ENCODE measurements at places on chromosomes 7 and 10.

DNA sequence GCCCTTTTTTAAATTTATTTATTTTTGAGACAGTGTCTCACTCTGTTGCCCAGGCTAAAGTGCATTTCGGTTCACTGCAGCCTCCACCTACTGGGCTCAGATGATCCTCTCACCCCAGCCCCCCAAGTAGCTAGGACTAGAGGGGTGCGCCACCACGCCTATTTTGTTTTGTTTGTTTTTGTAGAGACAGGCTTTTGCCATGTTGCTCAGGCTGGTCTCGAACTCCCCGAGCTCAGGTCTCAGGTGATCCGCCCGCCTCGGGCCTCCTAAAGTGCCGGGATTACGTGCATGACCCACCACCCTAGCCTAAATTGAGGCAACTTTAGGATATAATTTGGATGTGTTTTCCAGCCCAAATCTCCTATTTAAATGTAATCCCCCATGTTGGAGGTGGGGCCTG is 805 bp downstream of the ZNF736 start:
- DNase-seq: peak; percentile 57

DNA sequence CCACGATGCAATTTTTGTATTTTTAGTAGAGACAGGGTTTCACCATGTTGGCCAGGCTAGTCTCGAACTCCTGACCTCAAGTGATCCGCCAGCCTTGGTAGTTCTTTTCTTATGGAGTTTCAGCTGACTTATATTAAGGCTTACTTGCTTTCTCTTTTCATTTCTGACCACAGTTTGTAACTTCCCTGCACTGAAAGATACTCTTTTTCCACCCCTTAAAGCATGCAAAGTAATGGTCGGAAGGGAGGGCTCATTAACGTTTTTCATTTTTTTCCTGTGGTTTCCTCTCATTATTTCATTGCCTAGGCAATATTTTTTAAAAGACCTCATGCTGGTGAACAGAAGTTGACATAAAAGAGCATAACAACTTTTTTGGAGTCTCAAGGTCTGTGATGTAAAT is 27.0 kb downstream of the ADRB1 start:
- no peak for DNase-seq

- no peak for DNase-seq
Measured at GRCh38 chr10:115988380-115988779, 284.6 kb downstream of the GFRA1 start.

GRCh38 chr10:121975295-121976086 is 474 bp upstream of the NSMCE4A start:
- no peak for DNase-seq

DNA sequence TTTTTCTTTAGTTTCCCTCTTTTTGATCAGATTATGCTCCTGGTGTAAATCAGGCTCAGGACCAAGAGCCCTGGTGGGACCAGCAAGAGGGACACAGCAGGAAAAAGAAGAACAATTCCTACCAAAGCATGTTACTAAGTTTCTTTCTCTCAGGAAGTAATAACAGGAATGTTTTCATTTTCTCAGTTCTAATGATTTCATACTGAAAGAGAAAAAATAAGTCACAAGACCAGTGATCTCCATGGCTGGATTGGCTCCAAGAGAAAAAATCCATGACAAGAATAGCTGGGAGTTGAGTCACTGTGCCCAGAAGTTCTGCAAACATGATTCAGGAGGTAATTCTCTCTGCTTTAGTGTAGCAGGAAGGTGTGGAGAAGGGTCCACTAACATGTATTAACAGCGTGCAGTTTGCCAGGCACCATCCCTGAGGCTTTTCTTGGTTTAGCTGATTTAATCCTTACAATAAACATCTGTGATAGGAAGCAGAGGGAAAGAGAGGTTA is 23.8 kb upstream of the IFIT2 start:
- no peak for DNase-seq

DNA sequence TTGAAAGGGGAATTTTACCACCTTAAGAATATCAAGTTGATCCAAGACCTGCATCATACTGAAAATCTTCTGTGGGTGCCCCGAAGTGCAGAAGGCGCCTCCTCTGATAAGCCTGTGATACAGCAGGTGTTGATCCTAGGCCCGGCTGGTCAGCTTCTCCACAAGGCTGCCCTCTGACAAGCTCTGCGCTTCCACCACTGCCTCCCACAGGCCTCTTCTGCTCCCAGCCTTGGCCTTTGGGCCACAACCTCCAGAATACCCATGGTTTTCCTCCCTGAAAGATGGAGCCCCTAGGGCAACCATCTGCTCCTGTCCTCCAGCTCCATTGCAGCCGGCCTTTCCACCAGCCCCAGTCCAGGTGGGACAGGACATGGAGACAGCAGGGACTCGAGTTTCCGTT is 5.6 kb upstream of the OGDHL start:
- no peak for DNase-seq

DNA sequence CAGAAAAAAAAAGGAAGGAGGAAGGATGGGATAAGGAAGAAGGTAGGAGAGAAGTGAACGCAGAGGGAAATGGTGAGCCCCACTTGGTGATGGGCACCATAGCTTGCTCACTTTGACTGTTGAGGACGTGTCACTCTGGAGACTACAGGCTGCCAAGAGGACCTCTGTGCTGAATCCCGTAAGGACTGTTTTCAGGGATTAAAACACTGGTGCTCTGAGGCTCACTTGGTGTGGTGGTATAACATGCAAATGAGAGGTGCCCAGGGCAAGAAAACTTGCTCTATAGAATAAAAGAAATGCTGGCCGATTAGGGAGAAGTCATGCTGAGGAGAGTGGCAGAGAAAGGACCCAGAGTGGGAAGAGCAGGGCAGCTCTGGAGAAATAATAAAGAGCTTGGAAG is 5.3 kb upstream of the IL2RA start:
- DNase-seq: peak; percentile 2

- no peak for DNase-seq
Measured at GRCh38 chr7:136139417-136139816, 162.3 kb upstream of the MTPN start.

DNA sequence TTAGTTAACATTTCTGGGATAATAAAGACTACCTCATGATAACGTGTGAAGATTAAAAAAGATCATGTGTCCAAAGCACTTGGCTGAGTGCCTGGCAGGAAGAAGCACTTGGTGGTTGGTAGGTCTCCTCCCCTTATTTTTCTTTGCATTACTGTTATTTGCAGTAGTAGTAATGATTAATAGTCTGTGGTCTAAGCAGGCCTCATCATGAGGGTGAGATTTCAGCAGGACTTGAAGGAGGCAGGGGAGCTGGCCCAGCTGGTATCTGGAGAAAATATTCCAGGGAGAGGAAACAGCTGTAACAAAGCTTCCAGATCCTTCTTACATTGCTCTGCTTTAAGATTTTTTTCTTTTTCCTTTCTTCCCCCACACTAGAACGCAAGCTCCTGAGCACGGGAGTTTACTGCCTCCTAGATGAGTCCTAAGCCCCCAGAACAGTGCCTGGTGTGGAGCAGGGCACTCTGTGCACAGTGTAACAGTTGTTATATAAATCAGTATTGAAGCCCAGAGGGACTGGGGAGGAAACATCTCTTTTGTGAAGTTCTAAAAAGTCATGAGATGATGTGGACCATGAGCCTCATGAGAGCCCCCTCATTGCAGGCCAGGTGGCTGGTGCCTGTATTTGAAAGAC is 31.1 kb upstream of the RHEB start:
- DNase-seq: no peak

DNA sequence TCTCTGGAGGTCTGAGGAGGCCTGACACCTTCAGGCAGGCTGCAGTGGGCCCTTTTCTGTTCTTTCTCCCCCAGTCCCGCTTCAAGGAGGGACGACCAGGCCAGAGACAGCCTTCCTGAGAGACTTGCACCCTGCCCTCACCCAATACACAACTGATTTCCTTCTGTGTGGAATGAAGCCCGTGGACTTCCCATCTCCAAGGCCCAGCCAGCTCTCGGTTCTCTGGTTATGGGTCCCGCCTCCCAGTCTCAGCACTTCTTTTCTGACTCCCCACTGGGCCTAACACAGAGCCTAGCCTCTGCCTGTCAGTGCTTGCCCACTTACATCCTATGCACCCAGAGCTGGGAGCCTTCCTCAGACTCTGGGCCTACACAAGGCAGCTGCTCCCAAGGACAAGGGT is 24.1 kb upstream of the ADCYAP1R1 start:
- no peak for DNase-seq

- DNase-seq: no peak
Measured at GRCh38 chr7:130950741-130951140, 216.7 kb upstream of the KLF14 start.

DNA sequence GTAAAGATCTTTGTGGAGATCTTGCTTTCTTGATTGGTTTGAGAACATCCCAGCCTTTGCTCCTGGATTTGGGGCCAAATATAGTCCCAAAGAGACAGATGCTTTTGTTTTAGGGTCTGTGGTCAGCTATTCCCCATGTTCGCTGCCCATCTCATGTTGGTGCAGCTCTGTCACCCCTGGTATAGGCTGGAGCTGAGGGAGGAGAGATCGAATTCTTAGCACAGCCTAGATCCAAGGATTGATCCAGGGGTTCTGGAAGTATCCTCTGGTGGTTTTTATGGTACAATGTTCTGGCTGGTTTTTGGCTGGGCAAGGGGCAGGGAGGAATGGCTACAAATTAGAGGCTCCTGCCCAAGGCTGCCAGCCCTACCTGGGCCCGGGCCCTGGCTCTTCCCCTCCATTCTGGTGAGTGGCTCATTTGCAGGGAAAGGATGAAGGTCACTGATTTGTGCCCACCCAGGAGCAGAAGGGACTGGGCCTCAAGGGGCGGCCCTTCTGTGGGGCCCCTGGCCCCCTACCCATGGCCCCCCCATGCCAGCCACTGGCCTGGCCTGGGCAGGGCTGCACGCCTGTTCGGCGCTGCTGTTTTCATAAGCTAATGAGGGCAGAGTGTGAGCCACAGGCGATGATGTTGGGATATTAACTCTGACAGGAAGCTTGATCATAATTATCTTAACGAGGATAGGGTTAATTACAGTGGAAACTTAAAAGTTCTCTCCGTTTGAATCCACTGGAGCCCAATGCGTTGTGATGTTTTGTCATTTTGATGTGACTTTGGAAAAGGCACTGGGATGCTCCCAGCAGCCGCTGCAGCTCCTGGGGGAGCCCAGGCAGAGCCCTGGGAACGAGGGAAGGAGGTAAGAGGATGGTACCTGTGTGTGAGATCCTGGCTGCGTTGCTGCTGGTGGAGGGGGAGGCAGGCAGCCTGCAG is 600.6 kb downstream of the LRMDA start:
- DNase-seq: no peak

- no peak for DNase-seq
Measured at GRCh38 chr7:107387128-107387527, 82.7 kb upstream of the GPR22 start.

GRCh38 chr10:94403380-94404213 is 1.3 kb downstream of the TBC1D12 start:
- DNase-seq: no peak

GRCh38 chr7:12715372-12716133 is 28.1 kb downstream of the ARL4A start:
- no peak for DNase-seq

DNA sequence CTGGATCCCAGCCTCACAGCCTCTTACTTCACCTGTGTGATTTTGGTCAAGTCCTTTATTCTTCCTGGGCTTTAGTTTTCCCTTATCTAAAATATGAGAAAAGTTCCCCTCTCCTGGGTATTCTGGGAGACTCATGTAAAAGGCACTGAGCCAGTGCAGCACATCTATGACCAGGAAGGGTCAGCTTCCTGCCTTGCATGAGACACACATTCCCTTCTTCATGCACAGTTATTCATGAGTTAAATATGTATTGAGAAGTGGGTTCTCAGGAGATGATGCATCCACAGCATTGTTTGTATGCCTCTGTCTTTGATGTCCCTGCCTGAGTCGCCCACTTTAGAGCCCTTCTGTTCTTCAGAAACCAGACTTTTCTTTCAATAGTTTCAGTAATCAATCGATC is 33.3 kb downstream of the EGFR start:
- DNase-seq: no peak

GRCh38 chr10:45580371-45581215 is 92.0 kb downstream of the ZFAND4 start:
- DNase-seq: no peak

GRCh38 chr7:129951226-129952085 is 1.3 kb downstream of the UBE2H start:
- no peak for DNase-seq

- no peak for DNase-seq
Measured at GRCh38 chr7:126839624-126840023, 413.1 kb downstream of the GRM8 start.

DNA sequence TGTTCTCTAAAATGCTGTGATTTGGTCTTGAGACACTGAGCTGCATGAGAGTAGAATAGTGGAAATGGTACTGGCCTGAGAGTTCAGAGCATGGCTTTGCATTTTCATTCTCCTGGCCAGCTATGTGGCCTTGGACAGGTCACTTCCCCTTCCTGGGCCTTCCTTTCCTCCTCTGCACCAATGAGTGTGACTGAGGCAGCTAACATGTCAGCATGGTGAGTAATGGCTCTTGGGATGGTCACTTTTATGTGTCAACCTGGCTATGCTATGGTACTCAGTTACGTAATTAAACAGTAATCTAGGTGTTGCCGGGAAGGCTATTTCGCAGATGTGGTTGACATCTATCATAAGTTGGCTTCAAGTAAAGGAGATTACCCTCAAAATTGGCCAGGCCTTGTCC is 109.3 kb downstream of the RTKN2 start:
- no peak for DNase-seq

GRCh38 chr10:119502209-119502608 is 40.3 kb downstream of the RGS10 start:
- DNase-seq: no peak

GRCh38 chr7:5625938-5626337 is 155.5 kb downstream of the RNF216 start:
- no peak for DNase-seq

DNA sequence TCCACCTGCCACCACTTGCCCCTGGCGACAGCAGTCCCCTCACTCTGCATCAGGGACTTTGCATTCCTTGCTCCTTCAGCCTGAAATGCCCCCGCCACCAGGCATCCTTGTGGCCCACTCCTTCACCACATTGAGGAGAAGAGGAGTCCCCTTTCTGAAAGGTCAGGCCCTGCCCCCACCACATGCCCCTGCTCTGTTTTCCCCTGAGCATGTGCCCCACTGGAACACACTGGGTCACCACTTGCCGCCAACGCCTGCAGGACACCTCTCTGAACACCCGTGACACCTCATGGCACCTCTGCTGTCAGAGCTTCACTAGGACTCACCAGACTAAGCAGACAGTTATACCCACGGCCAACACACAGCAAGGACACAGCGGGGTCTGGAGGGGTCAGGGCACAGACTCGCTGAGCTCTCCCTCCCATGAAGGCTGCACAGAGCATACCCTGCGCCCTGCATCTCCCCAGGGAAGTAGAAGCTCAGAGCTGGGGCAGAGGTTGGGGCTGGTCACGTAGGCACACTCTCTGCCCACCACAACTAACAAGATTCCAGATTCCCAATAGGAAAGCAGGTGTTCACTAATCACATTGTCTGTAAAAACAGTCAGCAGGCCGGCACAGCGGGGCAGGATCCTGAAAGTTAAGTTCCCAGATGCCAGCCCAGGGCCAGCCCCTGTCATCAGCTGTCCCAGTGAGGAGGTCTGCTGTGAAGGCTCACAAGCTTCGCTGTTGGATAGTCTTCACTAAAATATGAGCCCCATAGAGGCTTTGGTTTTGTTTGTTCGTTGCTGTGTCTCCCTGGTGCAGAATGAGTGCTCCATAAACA is 5.8 kb upstream of the AOC1 start:
- DNase-seq: no peak

- no peak for DNase-seq
Measured at GRCh38 chr10:12644380-12645144, 295.2 kb downstream of the CAMK1D start.

- DNase-seq: no peak
Measured at GRCh38 chr7:30312178-30312577, 27.8 kb downstream of the ZNRF2 start.
